ENCODE measurements at places on chromosomes 6 and 20.
A peak's percentile ranks its signal among the peaks of the same experiment; 100 is the strongest.

DNA sequence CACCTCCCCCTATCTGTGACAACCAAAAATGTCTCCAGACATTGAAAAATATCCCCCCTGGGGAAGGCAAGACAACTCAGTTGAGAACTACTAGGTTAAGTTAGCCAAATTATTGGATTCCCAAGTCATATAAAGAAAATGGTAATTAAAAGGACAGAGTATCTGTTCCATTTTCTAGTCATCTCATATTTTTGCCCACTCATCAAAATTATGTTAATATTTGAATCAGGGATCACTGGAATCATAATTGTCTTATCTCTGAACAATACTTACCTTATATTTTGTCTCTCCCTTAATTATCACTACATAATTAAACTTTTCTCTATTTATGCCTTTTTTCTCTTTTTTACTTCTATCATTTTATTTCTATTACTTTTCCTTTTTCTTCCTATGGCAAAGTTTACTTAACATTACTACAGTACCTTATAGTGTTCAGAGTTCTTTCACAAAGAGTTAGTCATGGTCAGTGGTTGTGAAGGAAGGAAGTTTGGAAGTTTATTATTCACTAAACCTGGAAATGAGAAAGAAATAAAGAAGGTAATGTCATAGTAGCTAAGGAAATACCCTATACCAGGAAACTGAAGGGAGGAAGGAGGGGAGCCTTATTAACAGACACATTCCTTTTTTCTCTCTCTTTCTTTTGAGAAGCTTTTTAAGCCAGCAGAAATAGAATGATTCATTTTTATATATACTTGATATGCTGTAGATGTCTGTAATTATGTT lies 332.9 kb downstream of the COL12A1 start:
- no peak for DNase-seq

DNA sequence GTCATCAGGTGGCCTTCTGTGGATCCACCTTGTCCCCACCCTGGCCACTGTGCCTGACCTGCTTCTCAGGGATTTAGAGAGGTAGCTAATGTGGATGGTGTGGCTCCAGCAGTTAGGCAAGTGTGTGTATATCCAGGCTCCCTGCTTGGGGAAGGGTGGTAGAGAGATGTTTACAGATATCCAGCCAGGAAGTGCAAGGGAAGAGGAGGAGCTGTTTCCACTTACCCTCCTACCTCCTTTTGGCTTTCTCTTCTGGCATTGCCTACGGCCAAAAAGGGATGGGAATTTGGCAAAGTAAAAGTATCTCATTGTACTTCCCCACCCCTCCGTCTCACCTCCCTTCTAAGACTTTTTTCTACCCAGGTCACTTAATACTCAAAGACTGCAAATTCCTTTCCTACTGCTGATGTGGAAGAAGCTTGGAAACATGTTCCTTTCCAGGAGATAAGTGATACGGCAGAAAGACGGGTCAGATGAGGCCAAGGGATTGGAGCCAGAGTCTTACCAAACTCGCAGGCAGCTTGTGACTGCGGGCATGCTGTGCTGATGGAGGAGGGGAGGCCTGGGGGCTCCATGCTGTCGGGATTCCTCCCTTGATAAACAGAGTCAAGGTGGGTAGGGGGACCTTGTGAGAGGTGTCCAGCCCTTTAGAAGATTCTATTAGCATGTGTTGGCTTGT lies 253.4 kb downstream of the PRL start:
- no peak for DNase-seq

GRCh38 chr6:126531840-126532239 lies 191.9 kb downstream of the CENPW start:
- DNase-seq, result no peak

GRCh38 chr6:44082872-44083321 lies 44.4 kb downstream of the MRPL14 start:
- DNase-seq, result no peak

GRCh38 chr6:31125162-31125561 lies 4.9 kb upstream of the CDSN start:
- DNase-seq, result no peak

DNA sequence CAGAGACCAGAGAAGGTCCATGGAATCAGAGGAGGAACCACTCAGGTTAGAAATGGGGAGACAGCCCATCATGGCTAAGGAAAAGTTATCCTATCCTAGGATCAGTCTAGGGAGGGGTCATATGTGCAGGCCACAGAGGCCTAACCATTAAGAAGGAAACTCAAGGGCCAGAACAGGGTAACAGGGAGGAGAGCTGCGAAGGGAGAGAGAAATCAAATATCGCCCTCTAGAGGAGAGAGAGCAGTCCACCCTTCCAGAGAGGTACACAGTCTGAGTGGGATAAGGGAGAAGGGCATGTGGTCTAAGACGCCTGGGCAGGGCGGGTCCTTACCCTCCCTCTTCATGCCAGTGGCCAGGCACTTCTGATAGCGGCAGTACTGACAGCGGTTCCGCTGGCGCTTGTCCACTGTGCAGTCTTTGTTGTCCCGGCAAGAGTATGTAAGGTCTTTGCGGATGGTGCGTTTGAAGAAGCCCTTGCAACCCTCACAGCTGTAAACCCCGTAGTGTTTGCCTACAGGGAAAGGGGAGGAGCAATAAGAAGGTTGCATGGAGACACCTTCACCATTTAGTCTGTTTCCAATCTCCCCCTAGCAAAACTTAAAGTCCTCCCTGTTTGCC lies 2.9 kb downstream of the RXRB start:
- DNase-seq, result no peak

GRCh38 chr6:158963020-158963808 lies 36.8 kb downstream of the RSPH3 start:
- DNase-seq, result no peak

DNA sequence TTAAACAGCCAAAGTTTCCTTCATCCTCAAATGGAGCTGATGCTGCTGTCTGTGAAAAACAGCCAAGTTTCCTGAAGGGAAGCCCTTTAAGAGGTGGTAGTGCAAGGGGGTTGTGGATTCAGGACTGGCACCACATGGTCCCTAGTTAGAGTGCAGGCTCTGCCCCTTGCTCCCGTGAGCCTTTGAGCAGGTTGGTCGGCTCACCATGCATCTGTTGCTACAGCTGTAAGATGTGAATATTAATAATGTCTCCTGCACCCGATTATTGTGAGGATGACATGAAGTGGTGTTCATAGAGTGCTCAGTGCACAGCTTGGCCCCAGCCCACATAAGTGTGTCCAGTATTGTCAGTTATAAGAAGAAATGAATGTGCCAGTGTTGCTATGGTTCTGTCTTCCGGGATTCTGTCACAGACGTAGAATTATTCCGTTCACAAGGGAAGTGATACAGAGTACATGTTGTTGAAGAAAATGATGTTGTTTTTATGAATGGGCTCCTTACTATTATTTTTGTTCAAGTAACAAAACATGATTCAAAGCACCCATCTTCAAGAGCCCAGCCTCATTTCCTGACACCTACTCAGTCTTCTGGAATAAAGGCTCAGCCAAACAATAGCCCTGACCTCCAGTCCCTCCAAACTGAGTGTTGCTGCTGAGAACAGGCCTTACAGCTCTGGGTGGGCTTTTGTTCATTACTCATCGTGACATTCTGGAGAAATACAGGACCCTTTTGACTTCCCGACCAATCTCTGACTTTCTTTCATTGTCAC lies 2.9 kb upstream of the PKIG start:
- no peak for DNase-seq

- DNase-seq, result no peak
These were observed 130.4 kb downstream of the MOXD1 start for GRCh38 chr6:132270726-132271402.

GRCh38 chr6:106844930-106845329 lies 129.6 kb downstream of the CD24 start:
- no peak for DNase-seq

GRCh38 chr20:34768096-34768495 lies 57.4 kb downstream of the NCOA6 start:
- no peak for DNase-seq

- DNase-seq, result no peak
These were observed 159.8 kb downstream of the ZFP64 start for GRCh38 chr20:52031563-52032303.

GRCh38 chr6:71347119-71347518 lies 58.5 kb downstream of the OGFRL1 start:
- DNase-seq, result no peak

DNA sequence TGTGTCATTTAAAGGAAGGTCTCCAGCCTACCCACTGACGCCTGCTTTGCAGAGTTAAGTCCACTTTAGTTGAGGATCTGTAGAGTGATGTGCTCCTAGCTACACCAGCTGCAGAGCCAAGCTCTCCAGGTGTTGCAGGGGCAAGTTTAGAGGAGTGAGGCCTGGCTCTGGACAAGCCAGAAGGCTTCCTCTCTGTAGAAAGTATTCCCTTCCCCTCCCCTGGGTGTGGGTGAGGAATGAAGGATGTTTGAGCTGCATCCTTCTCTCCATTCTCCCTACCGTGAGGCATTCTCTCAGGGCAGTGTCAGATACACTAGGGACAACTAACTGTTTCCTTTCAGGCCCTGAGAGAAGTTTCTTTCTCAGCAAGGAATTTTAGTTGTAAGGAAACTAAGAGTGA lies 66.5 kb downstream of the ELOVL5 start:
- DNase-seq, result no peak

GRCh38 chr6:14807130-14807529 lies 438.7 kb upstream of the JARID2 start:
- DNase-seq, result no peak

DNA sequence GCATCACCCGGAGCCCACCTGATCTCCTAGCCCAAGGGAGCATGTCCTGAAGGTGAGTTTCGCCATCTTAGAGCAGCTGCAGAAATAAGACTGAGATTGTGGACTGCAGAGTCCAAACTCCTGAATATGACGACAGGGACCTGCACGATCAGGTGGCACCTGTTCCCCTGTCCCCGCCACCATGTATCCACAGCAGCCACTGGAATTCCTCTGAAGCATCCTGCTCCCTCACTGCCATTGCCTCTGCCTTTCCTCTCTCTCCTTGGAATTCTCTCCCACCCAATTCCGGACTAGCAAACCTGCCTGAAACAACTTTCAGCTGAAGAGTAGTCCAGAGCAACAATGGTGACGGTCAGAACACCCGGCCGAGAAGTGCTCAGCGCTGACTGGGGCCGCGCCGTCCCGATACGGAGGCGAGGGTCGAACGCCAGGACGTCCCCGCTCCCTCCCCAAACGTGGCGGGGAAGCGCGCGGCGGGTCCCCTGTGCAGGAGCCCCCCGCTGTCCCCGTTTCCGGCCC lies 694 bp upstream of the FAM120B start:
- DNase-seq, result no peak

DNA sequence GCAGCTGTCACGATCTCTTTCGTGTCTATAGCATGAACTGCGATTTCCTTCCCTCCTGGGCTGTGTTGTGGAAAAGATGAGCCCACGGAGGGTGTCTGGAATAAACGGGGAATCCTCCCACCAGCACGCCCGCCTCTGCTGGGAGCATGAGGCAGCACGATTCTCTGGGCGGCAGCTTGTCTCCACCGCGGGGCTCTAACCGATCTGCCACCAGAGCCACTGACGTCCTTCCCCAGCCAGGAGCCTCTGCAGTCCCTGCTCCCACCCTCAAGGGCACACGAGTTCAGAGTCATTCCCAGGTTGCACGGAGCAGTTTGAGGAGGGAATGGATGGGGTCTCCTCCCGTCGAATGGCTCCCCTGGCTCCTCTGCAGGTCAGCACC lies 197.6 kb downstream of the DLL1 start:
- no peak for DNase-seq

DNA sequence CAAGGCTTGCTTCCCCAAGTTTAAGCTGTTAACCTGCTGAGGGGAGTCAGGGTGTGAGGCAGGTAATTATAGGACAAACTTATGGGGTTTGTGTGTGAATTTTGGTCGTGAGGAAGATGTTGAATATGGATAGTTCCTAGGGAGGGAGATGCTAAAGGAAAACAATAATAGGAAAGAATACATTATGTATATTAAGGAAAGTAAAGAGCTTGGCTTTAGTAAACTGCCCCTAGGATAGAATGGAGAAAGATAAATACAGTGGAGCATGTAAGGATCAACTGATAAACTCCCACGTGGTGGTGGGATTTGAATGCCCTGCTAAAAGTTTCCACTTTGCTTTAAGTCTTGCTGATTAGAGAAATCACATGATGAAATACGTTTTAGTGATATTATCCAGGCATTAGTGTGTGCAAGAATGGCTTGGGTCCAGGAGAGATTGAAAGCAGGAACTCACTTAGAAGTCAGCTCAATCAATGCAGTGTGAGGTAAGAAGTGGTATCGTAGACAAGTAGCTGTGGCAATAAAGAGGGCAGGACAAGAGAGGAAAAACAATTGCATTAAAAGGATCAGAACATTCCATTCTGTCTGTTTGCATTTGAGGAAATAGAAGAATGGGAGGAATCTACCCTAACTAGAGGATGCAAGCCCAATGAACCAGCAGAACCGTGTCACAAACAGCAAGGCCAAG lies 52.5 kb downstream of the RPS12 start:
- no peak for DNase-seq

GRCh38 chr6:139711804-139712585 lies 337.5 kb upstream of the CITED2 start:
- DNase-seq, result no peak

GRCh38 chr6:7914311-7914710 lies 3.7 kb upstream of the TXNDC5 start:
- DNase-seq, result no peak

- DNase-seq, result peak; percentile 4
These were observed at the start of gene ADGRG6 for GRCh38 chr6:142301651-142302391. ADGRG6 (plus strand) TSS chr6:142302007; CDS start chr6:142302330, 323 bp downstream.

DNA sequence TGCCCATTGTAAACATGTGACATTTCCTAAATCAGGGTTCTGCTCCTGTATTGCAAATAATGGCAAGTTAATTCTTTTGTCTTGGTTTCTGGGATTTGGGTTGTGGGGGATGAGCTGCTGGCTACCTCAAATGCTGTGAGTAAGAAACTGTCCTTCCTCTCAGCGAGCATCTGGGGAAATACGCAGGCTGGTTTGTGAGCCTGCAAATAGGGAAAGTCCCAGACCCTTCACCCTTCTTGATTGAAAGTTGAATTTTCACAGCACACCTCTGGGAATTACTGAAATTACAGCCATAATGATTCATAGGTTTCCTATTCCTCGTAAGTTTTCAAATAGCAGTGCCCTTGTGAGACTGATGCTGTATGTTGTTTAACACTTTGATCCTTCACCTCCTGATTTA lies 138.1 kb downstream of the TBXT start:
- no peak for DNase-seq

GRCh38 chr20:17766226-17766625 lies 66.5 kb downstream of the BANF2 start:
- DNase-seq, result no peak

GRCh38 chr6:108937170-108937569 lies 88.9 kb downstream of the ARMC2 start:
- DNase-seq, result no peak
